ENCODE measurements at places on chromosomes 13 and 19.

DNA sequence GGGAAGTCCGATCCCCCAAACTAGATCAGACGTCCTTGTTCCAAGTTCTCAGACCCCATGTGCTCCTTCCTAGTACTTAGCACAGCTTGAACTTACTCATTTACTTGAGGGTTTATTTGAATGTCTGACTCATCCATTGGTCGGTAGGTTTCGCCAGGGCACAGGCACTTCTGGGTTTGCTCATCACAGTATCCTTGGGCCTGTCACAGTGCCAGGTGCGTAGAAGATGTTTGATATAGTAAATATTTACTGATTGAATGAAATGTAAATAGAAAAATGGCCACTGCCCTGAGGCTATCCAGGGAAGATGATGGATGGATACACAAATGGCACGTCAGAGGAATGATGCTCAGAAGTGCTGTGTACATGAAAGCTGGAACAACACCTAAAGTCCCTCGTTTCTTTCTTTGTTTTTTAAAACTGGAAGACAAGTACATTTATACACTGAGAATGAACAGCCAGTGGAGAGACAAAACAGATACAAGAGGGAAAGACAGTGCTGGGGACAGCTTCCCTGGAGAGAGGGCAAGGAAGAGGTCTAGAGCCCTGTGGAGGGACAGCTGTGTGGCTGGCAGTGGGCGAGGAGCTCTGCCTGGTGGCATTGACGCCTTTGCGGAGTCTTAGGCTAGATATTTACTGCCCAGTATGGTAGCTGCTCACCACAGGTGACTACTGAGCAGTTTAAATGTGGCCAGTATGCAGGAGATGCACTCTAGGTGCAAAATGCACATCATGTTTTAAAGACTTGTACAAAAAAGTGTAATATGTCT is 31.2 kb upstream of the KL start:
- DNase-seq: no peak

DNA sequence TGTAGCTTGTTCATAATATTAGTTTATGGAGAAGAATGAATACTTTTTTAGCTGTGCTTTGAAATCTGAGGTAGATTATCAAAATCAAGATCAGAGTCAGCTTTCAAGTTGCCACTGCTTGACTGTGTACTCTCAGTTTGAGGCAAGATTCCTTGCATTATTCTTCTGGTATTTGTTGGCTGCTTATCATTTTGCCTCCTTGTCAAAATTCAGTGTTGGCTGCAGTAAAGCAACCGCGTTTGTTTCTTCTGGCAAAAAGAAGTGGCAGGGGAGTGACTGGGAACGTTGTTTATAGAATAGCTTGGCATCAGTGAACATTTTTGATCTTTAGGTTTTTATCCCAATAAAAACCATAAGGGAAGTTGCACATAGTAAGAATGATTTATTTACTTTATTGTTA is 419.3 kb upstream of the GPC6 start:
- no peak for DNase-seq

DNA sequence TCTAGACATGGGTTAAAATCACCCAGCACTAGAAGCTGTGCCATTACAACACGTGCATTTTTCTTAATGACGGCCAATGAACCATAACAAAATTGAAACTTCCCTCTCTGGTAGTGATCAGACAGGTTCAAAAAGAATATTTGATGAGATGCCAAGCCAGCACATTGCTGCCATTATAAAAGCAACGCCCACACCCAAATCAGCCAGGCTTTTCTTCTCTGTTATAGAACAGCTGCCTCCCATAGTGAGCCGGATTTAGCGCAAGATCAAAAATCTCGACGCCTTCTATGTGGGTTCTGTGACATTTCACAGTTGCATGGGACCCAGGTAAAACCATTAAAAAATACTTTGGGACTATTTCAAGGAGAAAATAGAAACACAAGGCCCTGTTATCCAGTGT is 1158.0 kb downstream of the EFNB2 start:
- DNase-seq: no peak

- DNase-seq: no peak
Measured at GRCh38 chr19:54432144-54432738, 16.8 kb upstream of the LENG8 start.

GRCh38 chr19:50780753-50781435 is 9.3 kb upstream of the ACP4 start:
- no peak for DNase-seq

DNA sequence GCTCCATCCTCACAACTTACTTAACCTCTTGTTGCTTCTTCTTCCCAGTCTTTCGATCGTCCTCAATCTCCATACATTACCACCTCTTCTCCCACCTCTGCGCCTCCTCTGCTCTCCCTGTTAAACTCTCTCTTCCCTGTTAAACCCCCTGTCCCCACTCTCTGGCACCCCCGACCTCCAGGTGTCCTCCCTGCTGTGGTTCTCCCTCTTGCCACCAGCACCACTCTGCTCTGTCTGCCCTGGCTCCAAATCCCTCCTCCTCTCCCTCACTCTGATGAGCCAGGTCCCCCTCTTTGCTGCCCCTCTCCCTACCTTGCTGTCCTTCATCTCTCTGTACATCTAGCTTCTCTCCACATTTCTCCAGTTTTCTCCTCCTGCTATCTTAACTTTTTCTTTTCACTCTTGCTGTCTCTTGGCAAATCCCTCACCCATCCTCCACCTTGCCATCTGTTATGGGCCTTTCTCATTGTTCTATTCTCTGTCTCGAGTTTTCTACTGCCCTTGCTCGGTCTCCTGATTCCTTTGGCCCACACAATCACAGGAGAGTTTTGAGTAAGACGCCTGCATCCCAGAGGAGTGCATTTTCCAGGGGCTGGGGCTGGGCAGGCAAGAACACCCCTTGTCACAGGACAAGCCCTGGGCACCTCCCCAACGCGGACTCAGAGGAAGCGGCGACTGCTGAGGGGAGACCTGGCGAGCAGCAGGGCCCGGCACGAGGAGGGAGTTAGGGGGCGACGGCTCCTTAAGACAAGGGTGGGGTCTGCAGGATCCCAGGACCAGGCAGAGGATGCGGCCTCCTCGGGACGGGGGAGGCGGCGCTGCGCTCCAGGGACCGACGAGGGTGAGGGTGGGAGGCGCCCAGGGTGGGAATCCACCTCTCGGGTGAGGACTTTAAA is 21.4 kb upstream of the ERVV-1 start:
- DNase-seq: no peak

DNA sequence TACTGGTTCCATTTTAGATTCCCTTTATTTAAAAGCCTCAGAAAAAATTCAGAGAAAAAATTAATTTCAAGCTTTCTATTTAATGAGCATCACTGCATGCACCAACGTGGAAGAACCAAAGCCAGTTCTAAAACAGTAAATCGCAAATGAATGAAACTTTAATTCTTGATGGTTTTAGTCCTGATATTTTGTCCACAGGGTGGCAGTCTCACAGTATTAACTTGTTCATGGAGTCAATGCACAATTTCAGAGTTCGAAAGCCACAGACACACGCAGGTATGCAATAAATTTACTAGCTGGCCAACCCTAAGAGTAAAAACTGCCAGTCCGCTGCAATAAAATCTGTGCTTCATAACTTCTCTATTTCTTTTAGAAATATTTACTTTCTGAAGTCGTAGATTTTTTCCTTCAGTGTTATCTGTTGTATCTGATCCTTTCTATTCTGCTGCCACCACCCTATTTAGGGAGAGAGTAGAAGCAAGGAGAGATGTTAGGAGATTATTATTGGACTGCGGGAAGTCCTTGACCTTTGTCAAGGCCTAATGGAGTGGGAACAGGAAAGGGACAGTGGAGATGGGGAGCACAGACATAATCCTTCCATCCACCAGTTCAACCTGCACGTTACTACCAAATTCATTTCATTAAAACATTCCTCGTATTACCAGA is 7.0 kb upstream of the WBP4 start:
- no peak for DNase-seq

DNA sequence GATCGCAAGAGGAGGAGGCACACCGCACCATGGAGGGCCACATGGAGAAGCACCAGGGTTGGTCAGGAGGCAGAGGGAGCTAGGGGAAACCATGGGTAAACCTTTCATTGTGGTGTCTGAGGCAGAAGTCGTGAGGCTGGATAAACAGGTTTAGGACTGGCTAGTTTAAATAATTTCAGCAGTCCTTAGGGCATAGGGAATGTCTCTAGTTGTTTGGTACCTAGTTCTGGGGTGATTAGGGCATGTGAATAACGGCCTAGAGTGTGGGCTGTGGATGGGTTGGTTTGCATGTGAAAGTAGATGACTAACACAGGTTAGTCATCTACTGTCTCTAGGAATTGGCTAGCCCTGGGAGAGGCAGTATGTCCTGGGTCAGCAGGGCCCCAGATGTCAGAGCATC is 102.3 kb downstream of the STOML3 start:
- DNase-seq: no peak

DNA sequence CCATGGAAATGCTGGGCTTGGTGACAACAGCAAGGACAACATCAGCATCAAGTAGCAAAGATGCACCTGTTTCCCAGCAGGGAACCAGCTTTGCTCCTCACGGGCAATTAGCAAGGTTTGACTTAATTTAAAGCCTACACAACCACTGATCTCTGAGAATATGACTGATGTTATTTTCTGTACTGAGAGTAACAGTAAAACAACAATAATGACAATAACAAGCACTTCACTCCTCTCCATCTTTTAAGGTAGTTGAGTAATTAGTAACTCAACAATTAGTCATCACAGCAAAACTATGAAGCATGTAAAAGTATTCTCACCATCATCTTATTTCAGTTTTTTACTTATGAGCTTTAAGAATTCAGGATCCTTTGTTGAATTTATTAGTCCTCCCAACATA is 37.3 kb downstream of the ENOX1 start:
- no peak for DNase-seq

- DNase-seq: no peak
Measured at GRCh38 chr13:110442930-110443621, 118.4 kb downstream of the RAB20 start.

DNA sequence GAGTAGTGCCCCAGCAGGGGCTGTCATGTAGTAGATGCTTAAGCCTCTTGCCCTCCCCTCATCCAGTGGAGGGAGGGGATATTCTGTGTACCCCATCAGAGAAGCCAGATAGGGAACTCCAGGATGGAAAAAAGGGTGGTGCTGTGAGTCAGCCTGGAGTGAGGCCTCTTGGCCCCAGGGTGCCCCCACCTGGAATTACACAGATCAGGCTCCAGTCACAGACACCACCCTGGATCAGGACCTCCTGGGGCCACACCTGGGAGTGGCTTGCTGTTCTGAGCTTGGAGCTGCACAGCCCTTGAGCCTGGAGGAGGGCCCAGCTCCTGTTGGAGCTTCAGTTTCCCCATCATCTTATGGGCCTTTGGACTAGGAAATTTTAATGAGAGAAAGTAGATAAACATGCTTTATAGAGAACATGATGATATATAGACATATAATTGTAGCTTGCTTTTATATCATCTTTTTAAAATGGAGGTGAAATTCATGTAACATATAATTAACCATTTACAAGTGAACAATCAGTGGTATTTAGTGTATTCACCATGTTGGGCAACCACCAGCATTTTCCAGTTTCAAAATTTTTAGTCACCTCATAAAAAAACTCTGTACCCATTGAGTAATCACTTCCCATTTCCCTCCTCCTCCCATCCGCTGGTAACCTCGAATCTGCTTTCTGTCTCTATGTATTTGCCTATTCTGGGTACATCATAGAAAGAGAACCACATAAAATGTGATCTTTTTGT is 24.6 kb downstream of the CYP4F22 start:
- no peak for DNase-seq

GRCh38 chr13:78875792-78876580 is 217.0 kb upstream of the OBI1 start:
- DNase-seq: peak; percentile 3

- DNase-seq: no peak
Measured at GRCh38 chr19:40553885-40554857, 22.5 kb upstream of the SHKBP1 start.

GRCh38 chr19:12314553-12314952 is 18.9 kb downstream of the ZNF563 start:
- no peak for DNase-seq

DNA sequence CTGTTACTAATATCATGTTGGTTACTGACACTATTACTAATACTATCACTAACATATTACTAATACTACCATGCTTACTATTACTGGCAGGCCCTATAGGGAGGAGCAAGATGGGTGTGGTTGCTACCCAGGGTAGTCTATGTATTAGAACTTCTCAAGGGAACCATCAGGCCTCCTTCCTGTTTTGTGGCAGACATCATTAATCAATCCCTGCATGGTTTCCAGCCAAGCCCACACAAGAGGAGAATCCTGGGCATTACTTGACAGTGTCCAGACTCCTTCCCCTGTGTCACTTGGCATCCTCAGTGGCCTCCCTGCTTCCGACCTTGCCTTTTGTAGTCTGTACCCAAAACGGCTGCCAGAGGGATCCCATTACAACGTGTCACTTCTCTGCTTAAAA is 8.9 kb downstream of the HAS1 start:
- no peak for DNase-seq

GRCh38 chr19:30174791-30175190 is 197.4 kb upstream of the ZNF536 start:
- DNase-seq: no peak

GRCh38 chr13:97109841-97110492 is 112.2 kb upstream of the MBNL2 start:
- DNase-seq: peak; percentile 80

DNA sequence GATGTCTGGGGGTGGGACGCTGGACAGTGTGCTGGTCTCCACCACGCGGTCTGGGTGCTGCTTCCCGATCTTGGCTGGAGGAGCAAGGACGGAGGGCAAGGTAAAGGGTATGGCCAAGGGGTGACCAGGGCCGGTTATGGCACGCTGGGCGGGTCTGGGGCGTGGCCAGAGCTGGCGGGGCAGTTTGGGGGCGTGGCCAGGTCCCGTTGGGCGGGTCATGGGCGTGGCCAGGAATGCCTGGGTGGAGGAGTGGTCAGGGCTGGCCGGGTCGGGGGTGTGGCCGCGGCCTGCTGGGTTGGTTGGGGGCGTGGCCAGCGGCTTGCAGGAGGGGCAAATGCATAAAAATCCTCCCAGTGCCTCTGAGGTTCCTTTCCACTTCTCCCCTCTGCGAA is 19.2 kb downstream of the GPX4 start:
- DNase-seq: peak; percentile 67

- DNase-seq: no peak
Measured at GRCh38 chr19:47096721-47097120, 16.9 kb downstream of the ZC3H4 start.

DNA sequence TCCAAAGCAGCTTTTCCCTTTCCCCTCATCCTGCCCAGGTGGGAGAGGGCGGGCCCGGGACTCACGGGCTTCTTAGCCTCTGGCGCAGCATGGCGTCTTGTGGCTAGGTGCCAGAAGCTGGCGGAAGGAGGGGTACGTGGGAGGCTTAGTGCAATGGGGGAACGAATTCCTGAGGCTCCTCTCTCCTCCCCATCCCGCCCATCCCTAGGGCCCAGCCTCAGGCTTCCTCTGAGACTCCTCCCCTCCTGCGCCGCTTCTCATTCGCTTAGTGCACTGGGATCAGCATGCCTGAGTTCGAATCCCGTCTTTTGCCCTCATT is 297.8 kb downstream of the ZNF536 start:
- DNase-seq: no peak

Data from activated naive CD8-positive, alpha-beta T cell treated with anti-CD3 and anti-CD28 coated beads for 36 hours (primary cell).